ENCODE measurements at places on chromosomes 2 and 18.

DNA sequence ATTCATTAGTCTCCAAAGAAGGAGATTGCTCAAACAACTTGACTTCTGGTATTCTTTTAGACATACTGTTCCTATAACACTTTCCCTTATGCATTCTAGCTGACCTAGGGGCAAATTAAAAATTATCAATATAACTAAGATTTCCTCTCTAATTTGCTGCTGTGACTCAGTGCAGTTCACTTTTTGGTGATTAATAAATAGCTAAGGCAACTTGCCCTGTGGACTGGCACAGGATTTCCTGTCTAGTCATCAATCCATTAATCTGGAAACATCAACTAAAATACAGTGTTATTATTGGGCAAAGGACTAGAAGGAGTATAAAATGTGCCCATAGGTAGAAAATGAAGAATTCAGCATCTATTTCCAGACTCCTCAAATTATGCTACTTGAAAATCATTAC, 83.5 kb upstream of the SERPINE2 start:
- no peak for DNase-seq

DNA sequence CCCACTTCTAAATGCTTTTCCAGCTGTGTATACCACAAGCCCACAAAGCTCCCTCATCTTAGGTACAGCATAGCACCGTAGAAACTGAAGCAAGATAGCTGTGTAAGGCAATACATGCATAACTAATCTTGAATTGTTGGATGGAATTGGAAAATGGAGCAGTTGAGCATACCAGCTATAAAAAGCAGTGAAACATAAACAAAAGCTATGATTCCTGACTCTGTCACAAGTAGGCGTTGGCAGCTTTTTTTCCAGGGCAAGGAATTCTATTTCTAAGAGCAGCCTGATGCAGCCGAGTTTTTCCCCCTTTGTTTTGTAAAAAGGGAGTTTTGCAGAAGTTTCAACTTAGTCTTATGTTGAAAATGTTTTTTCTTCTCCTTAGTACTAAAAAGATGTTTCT, 32.4 kb downstream of the MOGAT1 start:
- DNase-seq = no peak

- DNase-seq = no peak
These were observed 707.8 kb downstream of the DSC3 start for GRCh38 chr18:30334781-30335180.

- DNase-seq = no peak
These were observed 2.9 kb downstream of the RNF144A start for GRCh38 chr2:6919901-6920742.

DNA sequence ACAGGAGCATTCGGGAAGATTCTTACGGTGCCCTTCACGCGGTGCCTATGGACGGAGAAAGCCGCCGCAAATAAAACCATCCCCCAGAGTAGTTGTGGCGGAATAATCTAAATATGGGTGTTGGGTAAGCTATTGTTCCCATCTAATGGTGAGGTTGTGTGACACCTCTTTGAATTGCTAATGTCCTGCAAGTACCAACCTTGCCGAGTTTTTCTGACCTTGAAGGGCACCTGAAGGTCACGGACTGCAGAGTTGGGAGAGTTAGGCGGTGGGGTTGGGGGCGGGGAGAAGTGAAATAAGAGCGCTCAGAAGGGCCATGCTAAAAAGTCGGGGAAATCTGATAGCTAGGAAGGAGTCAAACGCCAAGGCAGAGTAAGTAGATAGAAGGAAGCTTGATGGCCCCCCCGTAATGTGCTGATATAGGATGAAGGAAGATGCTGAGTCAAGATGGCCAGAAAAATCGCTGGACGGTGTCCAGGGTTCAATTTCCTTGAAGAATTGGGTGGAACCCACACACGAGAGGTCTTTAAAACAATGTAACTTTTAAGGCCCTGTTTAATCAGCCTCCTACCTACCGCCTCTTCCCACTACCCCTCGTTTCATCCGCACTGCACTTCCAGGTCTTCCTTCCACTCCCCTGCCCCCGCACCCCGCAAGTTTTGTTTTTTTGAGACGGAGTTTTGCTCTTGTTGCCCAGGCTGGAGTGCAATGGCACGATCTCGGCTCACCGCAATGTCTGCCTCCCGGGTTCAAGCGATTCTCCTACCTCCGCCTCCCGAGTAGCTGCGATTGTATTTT, 600 bp downstream of the KATNAL2 start:
- peak; percentile 43 for DNase-seq

DNA sequence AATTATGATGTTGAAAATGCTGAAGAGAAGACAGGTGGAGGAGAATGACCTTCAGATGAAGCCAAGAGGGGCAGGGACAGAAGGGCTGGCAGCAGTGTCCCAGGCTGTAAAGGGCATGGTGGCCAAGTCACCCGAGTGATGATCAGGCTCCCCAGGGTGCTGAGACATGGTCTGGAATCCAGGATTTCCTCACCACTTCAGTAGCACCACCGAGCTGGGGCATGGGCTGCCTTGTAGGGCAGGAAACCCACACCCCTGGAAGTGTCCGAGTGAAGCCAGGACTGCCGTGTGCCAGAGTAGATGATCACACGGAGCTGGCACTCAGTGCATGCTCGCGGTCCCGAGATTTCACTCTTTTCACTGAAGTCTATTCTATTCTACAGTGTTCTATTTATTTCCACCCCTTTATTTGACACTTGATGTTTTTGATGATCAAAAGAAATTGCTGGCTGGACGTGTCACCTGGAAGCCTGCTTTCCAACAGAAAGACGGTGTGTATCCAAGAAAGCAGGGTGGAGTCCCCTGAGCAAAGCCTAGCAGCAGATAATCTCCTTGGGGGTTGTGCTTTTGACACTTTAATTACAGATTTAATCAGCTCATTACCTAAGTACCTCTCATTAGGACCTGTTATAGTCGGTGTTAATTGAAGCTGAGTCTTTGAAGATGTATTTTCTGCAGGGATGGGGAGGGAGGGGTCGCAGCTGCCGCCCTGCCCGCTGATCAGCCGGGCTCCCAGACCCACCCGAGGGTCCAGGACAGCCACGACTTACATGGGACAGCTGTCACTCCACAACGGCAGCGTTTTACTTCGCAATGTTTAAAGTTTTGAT, 92.3 kb downstream of the SEPTIN10 start:
- no peak for DNase-seq

GRCh38 chr2:177471990-177472389, 79.4 kb downstream of the AGPS start:
- no peak for DNase-seq

DNA sequence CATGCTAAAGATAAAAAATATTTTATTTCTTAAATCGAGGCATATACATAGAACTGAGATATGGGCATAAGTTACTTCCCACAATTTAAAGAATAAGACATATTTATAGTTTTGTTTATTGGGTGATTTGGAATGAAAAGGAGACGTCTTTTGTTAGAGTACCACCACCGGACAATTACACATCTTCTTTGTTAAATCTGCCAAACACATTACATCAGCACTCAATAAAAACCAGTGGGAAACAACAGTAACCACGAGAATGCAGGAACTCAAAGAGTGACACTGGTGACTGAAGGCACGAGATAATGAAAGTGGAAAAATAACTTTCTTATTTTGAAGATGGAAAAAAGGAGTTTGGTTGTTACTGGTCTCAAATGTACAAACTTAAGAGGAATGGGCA, 92.6 kb upstream of the TFCP2L1 start:
- no peak for DNase-seq

GRCh38 chr18:48037481-48038271, 107.2 kb upstream of the SMAD2 start:
- no peak for DNase-seq

GRCh38 chr2:199760574-199760973, 90.4 kb downstream of the FTCDNL1 start:
- DNase-seq = no peak

- DNase-seq = no peak
These were observed 39.7 kb upstream of the GRP start for GRCh38 chr18:59180150-59180845.

GRCh38 chr2:238231251-238231793, 8.5 kb downstream of the HES6 start:
- DNase-seq = no peak

- peak; percentile 33 for DNase-seq
These were observed 674.5 kb downstream of the KCNJ3 start for GRCh38 chr2:155372969-155373368.

GRCh38 chr2:149068996-149069888, 30.7 kb downstream of the LYPD6B start:
- DNase-seq = no peak

DNA sequence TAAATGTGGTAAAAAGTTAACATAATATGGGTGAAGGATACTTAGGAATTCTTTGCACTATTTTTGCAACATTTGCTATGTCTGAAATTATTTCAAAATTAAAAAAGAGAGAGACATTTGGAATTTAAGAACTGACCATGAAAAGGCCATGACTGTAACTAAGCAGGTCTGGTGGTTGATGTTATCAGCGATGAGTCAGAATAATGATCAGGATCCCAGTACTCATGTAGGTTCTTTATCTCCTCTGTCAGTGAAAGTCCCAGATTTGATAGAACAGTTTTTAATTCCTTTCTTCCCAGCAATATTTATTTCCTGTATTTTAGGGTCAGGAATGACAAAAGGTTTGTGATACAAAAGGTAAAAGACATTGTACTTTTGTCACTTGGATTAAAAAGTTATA, 242.4 kb upstream of the ZNF521 start:
- no peak for DNase-seq

- no peak for DNase-seq
These were observed 294.9 kb upstream of the STON1 start for GRCh38 chr2:48235076-48235475.

- DNase-seq = no peak
These were observed 68.7 kb upstream of the EDAR start for GRCh38 chr2:109057686-109058085.

DNA sequence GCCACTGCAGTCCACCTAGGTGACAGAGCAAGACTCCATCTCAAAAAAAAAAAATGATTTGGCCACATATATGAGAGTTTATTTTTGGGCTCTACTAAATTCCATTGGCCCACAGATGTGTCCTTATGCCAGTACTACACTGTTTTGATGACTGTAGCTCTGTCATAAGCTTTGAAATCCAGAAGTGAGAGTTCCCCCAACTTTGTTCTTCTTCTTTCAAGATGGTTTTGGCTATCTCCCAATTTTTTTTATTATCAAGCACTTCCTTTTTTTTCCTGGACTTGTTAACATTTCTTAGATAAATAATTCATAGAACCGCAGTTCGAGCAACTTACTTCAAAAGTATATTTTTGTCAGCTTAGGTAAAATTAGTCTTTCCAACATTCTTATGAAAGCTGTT, 96.9 kb downstream of the TSHZ1 start:
- no peak for DNase-seq

- DNase-seq = peak; percentile 91
These were observed at the start of gene MAP3K2 for GRCh38 chr2:127387655-127388422. Gene MAP3K2 (minus strand): TSS chr2:127387975. CDS start chr2:127343129, 44,846 bp downstream.

- no peak for DNase-seq
These were observed 310.7 kb upstream of the MYT1L start for GRCh38 chr2:2641541-2642410.

DNA sequence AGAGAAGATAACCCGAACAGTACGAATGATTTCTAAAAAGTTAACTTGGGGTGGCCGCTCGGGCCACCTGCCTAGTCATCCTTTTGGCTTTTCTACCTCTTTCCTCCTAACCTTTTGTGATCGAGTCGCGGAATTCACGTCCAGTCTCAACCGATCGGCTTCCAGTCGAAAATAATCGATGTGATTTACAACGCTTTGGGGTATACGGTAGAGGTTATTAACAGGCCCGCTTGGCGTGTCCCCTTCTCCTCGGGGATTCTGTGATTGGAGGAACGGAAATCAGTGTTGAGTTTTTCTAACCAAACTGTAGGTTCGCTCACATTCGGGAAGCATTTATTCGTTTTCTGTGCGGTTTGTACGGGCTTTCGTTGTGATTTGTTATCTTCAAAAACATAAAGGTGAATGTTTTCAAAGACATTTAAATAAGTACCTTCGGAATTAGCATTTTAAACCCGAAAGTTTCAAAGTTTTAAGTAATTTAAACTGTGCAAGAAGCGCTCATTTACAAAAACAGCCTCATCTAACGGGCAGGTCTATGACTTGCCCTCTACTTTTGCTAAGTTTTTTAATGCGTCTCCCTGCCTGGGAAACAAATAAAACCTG, 588 bp upstream of the FOXI3 start:
- DNase-seq = peak; percentile 13

DNA sequence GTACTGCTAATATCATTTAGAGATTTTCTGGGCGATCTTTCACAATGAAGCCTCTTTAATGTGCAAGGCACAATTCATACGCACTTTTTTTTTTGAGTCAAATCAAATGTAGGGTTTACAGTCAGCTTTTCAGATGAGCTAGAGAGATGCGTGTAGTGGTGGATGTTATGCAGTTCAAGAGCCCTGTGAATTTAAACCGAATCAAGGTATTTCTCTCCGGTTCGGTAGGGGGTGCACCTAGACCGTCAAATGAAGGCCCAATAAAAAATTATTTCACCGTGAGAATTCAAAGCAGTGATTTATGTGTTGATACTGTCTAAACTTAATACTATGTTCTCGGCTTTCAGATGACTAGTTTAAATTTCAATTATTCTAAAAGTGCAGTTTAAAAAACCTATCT, 1.1 kb downstream of the PTH2R start:
- peak; percentile 54 for DNase-seq

DNA sequence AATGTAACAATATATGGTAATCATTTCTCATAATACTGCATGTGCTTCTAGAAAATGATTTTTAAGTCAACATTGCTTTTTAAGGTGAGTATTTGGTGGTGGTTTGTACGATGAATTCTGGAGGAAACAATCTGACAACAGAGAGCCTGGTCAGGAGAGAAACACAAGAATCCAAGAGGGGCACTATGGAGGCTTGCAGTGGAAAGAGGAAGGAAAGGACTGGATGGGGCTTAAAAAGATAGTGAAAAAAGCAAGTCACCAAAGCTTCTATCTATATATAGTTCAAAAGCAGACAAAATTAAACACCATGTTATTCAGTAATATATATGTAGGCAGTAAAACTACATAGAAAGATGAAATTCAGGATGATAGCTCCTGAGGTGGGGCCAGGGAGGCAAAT, 109.4 kb upstream of the SERTAD2 start:
- no peak for DNase-seq

DNA sequence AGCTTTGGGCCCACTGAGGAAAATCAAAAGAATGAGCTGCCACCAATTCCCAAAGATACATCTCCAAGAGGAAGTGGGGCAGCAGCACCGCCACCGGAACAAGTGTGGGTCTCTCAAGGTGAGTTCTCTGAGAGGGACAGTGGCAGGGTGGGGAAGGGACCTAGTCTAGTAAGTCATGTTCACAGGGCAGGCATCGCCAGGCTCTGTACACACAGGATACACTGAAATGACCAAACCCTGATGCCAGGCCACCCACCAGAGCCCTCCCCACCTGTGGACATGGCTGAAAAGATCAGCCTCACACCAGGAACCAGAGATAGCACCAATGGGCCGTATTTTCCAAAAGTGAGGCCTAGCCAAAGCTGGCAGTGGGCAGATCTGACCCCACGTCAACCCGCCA, 108.2 kb upstream of the SMAD2 start:
- DNase-seq = no peak

DNA sequence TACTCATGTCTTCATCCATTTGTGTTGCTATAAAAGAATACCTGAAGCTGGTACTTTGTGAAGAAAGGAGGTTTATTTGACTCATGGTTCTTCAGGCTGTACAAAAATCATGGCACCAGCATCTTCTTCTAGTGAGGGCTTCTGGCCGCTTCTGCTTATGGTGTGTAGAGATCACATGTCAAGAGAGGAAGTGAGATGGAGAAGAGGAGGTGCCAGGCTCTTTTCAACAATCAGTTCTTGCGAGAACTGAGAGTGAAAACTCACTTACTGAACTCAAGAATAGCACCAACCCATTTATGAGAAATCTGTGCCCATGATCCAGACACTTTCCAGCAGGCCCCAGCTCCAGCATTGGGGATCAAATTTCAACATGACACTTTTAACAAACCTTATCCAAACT, 30.0 kb upstream of the BARD1 start:
- no peak for DNase-seq

Measured in NCI-H2081 (cell line).